ENCODE measurements at places on chromosomes 12 and 14.

DNA sequence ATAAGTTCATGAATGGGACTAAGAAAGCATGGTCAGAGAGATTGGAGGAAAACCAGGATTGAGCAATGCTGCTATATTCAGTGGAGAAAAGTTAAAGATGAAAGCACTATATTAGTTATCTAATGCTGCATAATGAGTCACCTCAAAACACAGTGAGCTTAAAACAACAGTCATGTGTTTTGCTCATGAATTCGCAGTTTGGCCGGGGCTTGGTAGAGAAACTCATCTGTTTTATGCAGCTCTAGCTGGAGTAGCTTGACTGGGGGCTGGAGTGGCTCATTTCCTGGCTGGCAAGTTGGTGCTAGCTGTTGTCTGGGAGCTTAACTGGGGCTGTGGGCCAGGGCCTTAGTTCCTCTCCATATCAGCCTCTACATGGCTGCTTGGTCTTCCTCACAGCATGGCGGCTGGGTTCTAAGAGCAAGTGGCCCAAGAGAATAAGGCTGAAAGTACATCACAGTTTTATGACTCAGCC lies 90.1 kb downstream of the ADCK1 start:
- DNase-seq: no peak

DNA sequence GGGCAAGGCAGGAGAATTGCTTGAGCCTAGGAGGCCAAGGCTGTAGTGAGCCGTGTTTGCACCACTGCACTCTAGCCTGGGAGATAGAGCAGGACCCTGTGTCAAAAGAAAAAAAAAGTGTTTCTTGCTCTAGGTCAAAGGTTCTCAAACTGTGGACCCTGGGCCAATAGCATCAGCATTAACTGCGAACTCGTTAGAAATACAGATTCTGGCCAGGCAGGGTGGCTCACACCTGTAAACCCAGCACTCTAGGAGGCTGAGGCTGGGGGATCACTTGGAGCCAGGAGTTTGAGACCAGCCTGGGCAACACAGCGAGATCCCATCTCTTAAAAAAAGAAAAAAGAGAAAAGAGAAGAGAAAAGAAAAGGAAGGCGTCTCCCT lies 858 bp downstream of the RILPL2 start:
- DNase-seq: no peak

GRCh38 chr12:8093291-8093690 lies 11.2 kb downstream of the NECAP1 start:
- no peak for DNase-seq

- no peak for DNase-seq
Measured at GRCh38 chr12:69383074-69383473, 23.5 kb downstream of the YEATS4 start.

- no peak for DNase-seq
Measured at GRCh38 chr12:103665971-103666370, 78.9 kb downstream of the STAB2 start.

- no peak for DNase-seq
Measured at GRCh38 chr12:129753586-129753985, 150.2 kb downstream of the TMEM132D start.

- peak; percentile 34 for DNase-seq
Measured at GRCh38 chr12:39441963-39442830, 723 bp downstream of the KIF21A start.

GRCh38 chr12:27343255-27344000 lies 10.8 kb downstream of the BMAL2 start:
- DNase-seq: no peak

DNA sequence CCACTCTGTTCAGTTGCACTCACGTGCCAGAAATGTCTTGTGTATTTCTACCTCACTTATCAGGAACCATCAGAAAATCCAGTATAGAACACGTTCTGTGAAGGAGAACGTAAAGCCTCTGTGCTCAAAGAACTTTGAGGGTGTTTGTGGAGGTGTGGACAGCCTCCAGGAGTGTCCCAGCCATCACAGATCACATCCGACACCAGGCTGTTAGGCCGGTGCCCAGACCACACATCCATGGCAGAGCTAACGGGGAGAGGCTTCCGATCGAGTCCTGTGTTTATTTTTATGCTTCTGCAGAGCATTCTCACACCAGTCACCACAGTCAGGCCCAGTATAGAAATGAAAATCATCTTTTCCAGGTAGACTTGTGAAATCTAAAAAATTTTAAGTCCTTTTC lies 53.6 kb downstream of the TPCN1 start:
- DNase-seq: no peak

- no peak for DNase-seq
Measured at GRCh38 chr14:69710378-69710777, 56.6 kb upstream of the SRSF5 start.

DNA sequence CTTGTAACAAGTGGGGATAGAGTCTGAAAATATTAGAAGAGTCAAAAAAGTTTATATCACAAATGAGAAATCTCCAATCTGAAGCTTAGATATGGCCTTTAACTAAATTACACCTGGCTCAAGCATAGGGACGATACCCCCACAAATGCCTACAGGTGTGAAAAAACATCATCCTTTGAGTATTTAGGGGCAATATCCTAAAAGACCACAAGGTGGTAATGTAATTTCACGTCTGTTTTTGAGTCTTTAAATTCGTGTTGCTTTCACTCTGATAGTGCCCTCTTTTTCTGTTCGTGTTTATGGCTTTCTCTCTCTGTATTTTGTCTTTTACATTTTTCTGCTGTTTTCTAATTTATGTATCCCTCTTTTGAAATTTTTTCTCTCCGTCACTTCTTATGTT lies 84.3 kb downstream of the ETNK1 start:
- DNase-seq: no peak

DNA sequence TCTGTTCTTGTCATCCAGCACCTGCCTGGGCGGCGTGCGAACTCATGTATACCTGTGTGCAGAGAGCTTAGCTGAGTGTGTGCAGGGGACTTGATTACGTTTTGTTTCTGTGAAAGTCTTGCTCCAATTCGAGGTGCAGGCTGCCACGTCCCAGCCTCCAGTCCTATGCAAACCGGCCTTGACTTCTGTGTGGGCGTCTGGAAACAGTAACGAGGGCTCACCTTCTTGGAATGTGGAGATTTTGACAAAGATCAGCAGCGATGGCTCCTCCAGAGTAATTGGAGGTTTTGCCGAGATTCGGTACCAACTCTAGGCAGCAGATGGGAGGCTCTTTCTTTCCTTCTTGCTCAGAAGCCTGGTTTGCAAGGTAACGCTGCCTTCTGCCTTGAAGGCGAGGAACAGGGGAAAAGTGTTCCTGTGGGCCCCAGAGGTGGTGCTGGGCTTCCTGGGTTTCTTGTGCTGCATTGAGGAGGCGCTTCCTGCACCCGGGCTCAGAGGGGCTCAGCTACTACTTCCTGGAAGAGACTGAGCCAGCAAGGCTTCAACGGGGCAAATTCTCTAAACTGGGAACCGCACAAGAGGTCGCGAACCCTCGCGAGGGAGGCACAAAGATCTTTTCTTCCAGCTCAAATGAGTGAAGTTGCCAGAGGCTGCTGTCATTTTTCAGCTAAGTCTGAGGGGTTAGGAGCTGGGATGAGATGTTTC lies 249.0 kb downstream of the AACS start:
- DNase-seq: no peak

DNA sequence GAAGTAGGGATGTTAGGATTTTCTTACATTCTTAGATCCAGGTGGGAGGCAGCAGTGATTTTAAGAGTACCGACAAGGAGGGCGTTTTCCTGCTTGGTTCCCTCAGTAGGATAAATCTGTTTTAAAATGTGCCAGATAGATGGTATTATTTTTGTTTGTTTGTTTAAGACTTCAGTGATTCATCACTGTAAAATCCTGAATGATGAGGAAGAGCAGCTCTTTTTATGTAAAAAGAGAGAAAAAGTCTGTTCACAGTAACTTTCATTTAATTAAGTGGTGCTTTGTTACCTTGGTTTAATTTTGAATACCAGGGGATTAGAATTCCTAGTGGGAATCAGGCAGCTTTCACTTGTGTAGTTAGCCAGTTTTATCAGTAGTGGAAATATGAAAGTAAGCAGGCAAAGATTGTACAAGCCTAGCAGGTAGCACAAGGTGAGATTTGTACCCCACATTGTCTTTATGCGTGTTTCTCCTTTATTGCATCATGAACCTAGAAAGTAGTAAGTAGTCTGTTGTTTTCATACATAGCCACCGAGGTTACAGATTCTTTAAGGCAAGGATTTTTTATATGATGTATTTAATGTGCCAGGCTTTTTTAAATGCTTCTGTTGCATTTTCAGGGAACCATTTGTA lies 349.6 kb downstream of the CCDC91 start:
- no peak for DNase-seq

DNA sequence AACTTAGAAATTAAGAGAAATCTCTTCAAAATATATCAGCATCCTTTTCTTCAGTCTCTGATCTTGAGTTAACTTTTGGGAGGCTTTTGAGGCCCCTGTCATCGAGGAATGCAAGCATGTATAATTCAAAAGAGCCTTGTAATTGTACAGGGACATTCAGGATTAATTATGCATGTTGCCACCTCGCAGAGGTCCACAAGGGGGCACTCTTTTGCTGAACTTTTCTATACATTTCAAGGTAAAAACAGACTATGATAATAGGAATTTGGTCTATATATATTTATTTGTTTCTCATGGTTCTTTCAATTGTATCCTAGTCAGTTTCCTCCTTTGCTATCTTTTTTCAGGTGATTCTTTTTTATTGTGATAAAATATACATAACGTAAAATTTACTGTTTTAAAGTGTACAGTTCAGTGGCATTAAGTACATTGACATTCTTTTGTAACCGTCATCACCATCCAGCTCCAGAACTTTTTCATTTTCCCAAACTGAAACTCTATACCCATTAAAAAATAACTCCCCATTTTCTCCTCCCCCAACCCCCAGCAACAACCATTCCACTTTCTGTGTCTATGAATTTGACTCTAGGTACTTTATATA lies 47.0 kb upstream of the SLC2A13 start:
- peak; percentile 53 for DNase-seq

- DNase-seq: no peak
Measured at GRCh38 chr14:56888274-56888673, 78.0 kb upstream of the OTX2 start.

DNA sequence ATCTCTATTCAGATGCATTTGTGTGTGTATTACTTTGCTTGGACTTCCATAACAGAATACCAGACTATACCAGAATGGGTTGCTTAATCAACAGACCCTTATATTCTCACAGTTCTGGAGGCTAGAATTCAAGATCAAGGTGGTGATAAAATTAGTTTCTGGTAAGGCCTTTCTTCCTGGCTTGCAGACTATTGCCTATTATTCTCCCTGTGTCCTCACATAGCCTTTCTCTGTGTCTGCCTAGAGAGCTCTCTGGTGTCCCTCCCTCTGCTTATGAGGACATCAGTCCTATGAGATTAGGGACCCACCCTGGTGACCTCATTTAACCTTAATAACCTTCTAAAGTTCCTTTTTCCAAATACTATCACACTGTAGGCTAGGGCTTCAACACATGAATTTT lies 106.0 kb downstream of the FAR2 start:
- DNase-seq: no peak

GRCh38 chr12:31578632-31579031 lies 12.3 kb downstream of the DENND5B start:
- DNase-seq: no peak

DNA sequence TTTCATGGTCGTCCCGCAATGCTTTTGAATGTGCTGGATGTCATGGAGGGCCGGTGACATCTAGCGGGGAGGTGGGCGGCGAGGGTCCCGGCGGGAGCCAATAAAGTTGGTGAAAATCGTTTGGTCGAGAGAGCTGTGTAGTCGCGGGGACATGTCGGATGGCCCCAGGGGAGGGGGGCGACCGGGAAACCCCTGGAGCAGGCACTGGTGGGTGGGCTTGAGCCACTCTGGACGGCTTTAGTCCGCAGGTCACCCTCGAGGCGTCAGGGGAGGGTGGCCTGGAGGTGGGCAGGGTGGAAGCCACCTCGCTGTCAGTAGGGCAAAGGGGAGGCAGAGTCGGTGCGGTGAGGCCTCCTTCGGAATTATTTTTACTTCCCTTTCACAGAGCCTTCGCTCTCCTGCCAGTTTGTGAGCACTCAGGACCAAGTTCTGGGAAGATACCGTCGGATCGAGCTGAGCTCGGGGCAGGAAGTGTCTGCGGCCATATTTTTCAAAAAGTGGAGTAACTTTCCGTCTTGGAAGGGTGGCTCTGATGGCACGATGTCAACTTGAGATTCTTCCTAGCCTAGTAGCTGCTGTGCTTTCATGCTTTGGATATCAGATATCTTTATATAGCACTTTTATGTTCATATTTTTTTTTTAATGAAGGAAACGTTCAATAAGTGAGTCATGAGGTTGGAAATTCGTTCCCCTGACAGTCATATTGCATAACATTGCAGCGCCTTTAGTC lies 28.2 kb downstream of the WBP11 start:
- DNase-seq: peak; percentile 29

GRCh38 chr12:92721130-92721529 lies 18.3 kb downstream of the PLEKHG7 start:
- DNase-seq: no peak

DNA sequence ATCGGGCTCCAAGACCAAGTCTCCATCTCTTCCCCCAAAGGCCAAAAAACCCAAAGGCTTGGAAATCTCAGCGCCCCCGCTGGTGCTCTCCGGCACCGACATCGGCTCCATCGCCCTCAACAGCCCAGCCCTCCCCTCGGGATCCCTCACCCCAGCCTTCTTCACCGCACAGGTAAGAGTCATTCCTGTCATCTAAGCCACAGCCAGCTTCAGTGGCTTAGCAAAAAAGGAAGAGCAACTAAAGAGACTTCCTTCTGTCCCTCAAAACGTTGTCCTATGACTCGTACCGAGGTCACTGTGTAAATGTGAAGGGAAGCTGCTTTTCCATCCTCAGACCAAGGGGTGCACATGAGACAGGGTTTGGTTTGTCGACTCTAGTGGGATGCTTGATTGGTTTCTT lies 53.4 kb downstream of the ELK3 start:
- no peak for DNase-seq

DNA sequence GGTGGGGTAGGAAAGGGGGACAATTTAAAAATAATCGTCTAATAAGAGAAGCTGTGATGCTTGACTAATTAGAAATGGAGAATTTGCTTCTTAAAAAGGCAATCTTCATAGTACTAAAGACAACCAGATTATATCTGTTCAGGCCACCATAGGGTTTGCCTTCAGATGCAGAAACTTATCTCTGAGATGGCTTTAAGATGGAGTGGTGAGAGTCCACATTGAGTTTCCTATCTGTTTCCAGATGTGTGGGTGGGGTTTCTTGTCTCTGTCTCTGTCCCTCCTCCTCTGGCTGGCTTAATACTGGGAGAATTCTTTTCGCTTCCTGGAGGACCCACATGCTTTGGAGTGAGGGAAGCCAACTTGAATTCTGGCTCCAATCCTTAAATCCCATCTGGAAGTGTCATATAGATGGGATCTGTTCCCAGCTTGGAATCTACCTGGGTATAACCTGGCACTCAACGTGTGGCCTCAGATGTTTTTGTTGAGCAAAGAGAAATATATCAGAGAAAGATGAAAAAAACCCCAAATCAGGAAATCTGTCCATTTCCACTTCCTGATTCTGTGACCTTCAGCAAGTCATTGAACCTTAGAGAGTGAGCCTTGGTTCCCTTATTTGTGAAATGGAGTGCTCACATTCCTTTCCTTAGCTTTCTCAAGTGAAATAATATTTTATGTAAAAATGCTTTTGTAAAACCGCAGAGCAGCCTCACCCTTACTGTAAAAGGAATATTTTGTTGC lies 66.4 kb downstream of the CHST11 start:
- DNase-seq: peak; percentile 12

GRCh38 chr12:132476038-132476414 lies 13.9 kb upstream of the FBRSL1 start:
- DNase-seq: no peak
